ENCODE measurements at places on chromosomes 5 and 9. TPM values are rescaled to one million over a fixed set of nuclear protein-coding genes. Genes with fewer than 3 reads are reported as not detected.

DNA sequence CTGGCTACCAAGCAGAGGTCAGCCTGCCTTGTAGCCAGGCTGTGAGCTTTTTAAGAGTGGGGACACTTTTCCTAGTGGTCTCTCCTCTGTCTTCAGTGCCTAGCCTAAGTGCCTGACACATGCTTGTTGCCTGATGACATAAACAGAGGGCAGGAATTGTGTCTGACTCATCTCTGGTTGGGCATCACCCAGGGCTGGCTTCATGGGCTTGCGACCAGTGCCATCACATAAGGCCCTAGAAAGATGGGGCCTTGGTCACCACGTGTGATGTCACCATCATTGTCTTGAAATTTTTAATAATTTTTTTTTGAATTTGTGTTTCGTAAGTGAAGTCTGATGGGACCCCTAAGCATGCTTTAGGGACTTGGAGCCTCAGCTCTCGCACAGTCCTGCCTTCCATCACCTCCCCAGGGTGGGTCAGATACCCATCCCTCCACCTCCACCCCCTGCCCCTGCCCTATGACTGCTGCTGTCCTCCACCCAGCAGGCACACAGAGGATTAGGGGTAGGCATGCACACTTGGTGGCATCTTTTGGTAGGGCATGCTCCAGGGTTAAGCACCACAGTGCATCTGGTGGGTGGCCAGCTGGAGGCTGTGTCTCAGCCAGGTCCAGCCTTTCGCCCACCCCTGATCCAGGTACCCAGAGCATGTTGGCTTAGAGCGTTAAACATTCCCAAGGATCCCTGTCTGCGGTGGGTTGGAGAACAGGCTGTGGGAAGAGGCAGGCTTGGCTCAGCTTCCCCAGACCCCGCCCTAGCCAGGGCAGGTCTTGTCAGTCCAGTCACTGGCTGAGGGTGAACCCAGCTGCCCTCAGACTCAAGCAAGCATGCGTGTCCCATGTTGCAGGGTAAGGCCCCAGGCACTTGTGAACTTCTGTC, 80.1 kb upstream of the SH3PXD2B start:
- DNase-seq = no peak
- H3K4me3 ChIP-seq = no peak overlapping the region
- no peak overlapping the region for H3K27ac ChIP-seq
- H3K4me1 ChIP-seq = no peaks in the 10 kb centered on the region

GRCh38 chr5:108421713-108422112, 39.8 kb upstream of the FBXL17 start:
- H3K4me3 ChIP-seq = no peak overlapping the region
- H3K27ac ChIP-seq = no peak overlapping the region
- H3K4me1 ChIP-seq = no peaks in the 10 kb centered on the region
- H3K27me3 ChIP-seq = no peaks in the 10 kb centered on the region
- DNase-seq = no peak
- no peaks in the 10 kb centered on the region for H3K36me3 ChIP-seq

DNA sequence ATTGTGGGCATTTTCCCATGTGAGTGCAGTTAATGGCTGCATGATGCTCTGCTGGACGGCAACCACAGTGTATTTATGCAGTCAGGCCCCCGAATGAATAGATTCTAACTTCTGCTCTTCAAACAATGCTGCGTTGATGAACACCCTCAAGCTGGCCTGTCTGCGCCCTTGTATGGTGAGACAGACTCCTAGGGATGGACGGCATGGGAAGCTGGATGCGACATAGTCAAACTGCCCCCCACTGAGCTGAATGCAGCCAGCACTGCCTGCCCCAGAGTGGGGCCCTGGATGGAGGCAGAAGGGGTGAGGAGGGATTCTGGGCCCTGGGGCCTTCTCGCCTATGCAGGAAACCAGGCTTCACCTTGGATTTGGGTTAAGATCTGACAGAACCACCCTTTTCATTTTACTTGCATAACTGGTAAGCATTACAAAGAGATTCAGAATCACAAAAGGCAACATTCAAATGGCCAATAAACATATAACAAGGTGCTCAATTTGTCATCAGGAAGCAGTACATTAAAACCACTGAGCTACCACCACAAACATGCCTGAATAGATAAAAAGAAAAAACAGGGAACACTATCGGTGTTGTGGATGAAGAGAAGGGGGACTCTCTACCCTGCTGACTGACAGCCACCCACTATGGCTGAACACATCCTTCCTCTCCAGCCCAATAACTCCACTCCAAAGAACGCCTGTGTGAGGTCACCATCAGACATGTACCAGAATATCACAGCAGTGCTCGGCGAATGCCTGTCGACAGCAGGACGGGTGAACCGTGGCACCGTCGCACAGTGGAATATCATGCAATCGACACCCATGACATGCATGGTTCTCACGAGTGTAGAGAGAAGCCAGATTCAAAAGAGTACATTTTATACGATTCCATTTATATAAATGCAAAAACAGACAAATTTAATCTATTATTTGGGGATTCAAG, 79.1 kb downstream of the RAPGEF1 start:
- H3K27me3 ChIP-seq = no peaks in the 10 kb centered on the region
- no peaks in the 10 kb centered on the region for H3K36me3 ChIP-seq
- H3K4me1 ChIP-seq = no peaks in the 10 kb centered on the region
- no peak overlapping the region for H3K27ac ChIP-seq

- no peaks in the 10 kb centered on the region for H3K4me1 ChIP-seq
- DNase-seq = no peak
- no peaks in the 10 kb centered on the region for H3K27me3 ChIP-seq
- no peak overlapping the region for H3K4me3 ChIP-seq
Observed at GRCh38 chr9:134495881-134496412, 145.7 kb upstream of the COL5A1 start.

- H3K27ac ChIP-seq = no peak overlapping the region
- H3K36me3 ChIP-seq = no peaks in the 10 kb centered on the region
- H3K4me3 ChIP-seq = no peak overlapping the region
- peak; percentile 25 for DNase-seq
Observed at GRCh38 chr5:132239776-132240175, 12.1 kb upstream of the P4HA2 start.

DNA sequence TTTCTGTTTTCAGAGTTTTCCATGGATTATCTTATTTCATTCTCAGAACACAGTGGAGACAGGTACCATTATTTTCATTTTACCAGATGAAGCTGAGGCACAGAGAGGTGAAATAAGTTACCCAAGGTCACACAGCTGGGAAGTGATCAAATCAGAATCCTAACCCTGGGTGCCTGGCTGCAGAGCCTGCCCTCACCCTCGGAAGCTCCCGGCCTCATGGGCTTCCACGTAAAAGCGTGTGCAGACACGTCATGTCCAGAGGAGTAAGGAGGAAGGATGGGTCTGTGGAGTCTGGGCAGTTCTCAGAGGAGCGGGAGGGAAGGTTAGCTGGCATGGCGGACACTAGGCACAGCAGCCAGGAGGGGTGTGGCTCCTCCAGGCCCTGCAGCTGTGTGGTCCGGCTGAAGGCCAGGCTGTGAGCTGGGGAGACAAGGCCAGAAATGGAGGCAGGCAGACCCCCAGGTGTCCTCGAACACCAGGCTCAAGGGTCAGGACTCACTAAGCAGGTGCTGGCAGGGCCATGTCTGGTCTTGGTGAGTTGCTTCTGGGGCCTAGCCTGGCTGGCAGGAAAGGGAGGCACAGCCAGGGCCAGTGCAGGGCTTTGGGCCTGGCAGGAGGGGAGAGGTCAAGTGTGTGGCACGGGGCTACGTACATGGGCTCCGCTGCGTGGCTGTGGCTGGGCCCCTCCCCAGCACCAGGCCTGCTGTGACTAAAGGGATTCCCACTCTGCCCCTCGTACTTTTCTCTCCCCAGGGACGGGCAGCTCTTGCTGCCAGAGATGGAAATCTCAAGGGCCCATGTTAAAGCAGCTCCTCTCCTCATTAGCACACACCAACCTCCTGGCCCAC, 5.6 kb downstream of the TBC1D9B start:
- H3K27me3 ChIP-seq = no peaks in the 10 kb centered on the region
- DNase-seq = no peak
- no peak overlapping the region for H3K27ac ChIP-seq
- no peak overlapping the region for H3K4me3 ChIP-seq
- peaks cover 41% of the 10 kb centered on the region for H3K36me3 ChIP-seq
- H3K4me1 ChIP-seq = peaks cover 7% of the 10 kb centered on the region

DNA sequence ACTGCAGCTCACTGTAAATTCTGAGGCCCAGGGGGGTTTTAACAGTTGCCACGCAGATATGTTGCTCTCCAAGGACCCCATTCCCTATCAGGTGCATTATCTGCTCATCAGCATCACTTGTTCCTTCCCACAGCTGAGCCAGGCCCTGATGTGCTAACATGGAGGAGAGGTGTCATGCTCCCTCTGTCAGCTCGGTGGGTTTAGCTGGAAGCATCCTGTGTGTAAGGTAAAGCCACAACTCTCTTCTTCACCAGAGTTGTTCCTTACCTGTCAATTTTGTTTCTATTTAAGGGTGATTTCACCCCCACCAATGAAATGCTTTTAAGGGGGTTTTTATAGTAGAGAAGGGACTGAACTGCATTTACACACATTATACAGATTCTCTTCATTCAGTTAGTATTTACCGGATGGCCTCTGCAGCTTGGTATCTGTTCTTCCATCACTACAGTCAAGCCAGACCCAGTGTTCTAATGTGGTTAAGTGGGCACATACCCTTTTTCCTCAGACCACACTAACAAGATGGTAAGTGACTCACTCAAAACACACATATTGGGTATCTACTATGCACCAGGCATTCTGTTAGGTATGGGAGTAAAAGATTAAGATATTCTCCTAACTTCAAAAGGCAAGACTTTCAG, 205.4 kb downstream of the DCP2 start:
- no peaks in the 10 kb centered on the region for H3K36me3 ChIP-seq
- no peak for DNase-seq
- H3K4me3 ChIP-seq = no peak overlapping the region
- H3K27me3 ChIP-seq = no peaks in the 10 kb centered on the region

DNA sequence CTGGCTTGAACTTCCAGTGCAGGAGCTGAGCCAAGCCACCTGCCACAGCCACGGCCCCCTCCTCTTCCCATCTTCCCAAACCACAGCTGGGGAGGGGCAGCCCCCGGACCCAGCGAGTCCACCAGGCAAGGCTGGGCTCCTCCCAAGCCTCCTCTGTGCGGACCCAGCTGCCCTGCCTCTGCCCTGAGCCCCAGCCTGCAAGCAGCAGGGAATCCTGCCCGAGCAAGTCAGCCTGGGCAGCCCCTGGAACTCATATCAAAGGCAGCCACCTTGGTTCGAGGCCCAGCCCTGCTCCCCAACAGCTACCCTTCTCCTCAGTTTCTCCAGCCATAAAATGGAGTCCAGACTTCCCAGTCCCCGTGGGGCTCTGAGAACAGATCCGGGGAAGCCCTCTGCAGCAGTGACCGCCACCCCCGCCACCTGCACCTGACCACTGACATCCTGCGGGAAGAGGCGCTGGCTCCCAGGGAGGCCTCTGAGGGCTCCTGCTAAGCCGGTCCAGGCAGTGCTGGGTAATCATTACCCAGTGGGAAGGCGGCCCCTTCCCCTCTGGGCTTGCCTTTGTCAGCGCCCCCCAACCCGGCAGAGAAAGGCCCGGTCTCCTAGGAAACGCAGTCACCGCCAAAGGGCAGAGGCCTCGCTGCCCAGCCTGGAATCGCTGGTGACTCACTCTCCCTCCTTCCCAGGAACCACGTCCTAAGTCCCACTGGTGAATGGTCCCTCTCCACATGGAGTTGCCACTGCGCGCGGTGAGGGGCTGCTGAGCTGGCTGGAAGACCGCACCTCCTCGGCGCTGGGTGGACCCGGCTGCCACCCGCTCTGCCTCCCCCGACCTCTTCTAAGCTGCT, 1.5 kb downstream of the VAV2 start:
- peak; percentile 80 for DNase-seq
- H3K4me3 ChIP-seq = peak overlapping the region; percentile 63
- H3K27me3 ChIP-seq = no peaks in the 10 kb centered on the region
- H3K27ac ChIP-seq = peak overlapping the region; percentile 75
- no peaks in the 10 kb centered on the region for H3K4me1 ChIP-seq

DNA sequence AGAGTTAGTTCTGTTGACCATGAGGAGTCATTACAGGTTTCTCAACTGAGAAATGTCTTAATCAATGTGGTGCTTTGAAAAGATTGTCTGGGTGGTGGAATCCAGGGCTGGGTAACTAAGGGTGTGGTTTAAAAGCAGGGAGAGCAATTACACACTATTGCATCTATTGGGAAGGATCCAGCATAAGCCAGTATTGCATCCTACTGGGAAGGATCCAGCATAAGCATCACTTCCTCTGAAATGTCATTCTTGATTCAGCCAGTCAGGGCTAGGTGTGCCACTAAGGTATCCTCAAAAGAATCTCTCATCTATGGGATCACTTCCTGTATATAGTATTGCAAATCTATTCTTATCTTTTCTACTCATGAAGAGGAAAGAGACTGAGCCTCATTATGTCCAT, 38.6 kb downstream of the ELOVL7 start:
- H3K36me3 ChIP-seq = no peaks in the 10 kb centered on the region
- no peak for DNase-seq
- H3K4me1 ChIP-seq = no peaks in the 10 kb centered on the region

DNA sequence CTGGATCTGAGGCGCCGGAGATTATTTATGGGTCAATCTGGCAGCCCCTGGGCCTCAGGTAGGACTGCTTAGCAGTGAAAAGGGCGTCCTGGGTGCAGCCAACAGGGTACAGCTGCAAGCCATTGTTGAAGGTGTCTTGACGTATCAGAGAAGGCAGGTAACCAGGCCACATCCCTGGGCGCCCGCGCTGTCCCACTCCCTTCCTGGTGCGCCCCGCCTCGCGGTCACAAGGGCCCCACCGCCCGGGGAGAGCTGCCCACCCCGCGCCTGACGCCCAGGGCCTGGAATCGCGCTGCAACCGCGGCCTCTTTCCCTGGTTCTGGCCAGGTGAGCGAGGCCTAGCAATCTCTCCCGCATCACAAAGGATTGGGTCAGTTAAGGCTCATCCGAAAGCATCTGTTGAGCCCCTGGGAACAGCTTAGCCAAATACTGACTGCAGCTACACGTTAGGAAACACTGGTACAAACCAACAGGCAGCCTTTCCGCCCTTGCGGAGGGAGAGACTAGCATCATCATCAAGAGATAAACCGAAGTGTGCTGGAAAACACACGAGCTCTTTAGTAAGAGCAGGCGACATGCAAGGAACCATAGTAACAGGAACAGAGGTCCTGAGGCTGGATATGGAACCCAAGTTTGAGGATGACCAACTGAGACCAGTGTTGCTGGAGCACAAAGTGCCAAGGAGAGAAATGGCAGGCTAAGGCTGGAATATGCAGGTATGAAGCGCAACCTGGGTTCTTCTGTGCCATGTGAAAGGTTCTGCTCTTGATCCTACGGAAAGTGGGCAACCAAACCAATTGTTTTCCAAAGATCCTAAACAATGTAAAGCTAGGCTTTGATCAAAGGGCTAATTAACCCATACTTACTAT, 3.6 kb downstream of the RPS23 start:
- H3K27ac ChIP-seq = no peak overlapping the region
- no peaks in the 10 kb centered on the region for H3K27me3 ChIP-seq
- H3K4me3 ChIP-seq = no peak overlapping the region
- peaks cover 19% of the 10 kb centered on the region for H3K4me1 ChIP-seq

RNF130 gene
- 86.7 TPM for total RNA-seq

LCN6 gene
- total RNA-seq = 130 TPM

AIF1L gene
- 30.5 TPM for total RNA-seq

PCDHB15 gene
- 2.9 TPM for total RNA-seq

EDIL3 gene
- 68.1 TPM for total RNA-seq
